ENCODE measurements at places on chromosomes 1 and 21.

GRCh38 chr21:36149788-36150711 is 6.6 kb upstream of the DOP1B start:
- DNase-seq: no peak

DNA sequence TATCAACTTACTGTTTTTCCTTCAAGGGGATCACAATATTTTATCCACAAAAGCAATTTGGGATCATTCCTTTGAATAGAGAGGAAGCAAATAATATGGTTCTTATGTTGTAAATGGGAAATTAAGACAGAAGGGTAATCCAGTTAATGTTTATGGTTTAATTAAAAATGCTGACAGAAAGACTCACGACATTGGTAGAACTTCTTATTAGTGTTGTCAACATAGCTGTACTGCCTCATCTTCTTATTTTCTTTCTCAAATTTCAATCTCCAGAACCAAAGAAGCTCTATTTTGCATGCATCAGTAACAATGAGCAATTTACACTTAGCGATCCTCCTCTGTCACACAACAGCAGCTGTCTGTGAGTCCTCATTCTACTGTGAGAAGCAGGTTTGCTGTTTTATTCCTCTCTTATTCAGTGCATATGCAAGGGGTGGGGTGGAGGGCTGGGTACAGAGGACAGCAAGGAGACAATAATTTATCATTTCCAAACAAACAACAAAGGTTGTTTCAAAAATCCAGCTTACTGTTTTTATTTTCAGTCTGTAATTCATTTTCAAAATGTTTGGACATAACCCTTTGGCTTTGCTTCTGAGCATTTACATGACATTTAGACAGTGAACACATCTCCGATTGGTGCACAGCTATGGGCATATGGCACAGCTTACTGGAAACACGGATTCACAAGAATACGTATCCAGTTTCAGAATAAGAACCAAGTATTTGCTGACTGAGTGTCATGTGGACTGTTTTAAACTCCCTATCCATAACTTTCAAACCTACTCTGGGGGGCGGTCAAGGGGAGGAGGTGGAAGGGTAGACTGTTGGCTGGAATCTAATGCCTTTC is 335.9 kb downstream of the RGS7 start:
- no peak for DNase-seq

- DNase-seq: no peak
Observed at GRCh38 chr1:8950309-8950708, 4.6 kb downstream of the CA6 start.

DNA sequence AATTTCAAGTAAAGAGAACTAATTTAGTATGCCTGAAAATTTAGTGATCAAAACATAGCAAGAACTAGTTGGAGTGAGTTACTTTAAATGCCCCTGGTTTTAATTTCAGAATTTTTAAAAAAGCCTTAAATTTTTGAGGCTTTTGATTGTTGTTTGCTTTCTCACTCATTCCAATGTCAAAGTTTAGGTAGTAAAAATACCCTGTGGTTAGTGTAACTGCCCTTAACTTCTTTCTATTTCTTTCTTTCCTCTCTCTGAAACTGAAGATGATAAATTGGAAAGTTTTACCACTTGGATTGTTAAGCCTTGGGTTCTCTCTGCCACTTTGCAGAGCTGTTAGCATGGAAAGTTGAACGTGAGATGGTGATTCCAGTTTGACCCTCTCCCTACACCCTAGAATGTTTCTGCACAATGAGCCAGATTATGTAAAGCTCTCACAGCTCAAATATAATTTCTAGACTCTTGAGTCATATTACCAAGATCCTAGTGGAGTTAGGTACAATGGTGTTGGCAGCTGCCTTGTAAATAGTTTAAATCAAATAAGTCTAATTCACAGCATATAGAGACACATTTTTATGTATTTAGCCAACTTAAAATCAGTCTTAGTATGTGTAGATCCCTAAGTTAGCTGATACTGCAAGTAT is 192.4 kb upstream of the SGIP1 start:
- no peak for DNase-seq

- no peak for DNase-seq
Observed at GRCh38 chr1:175380521-175381300, 188.1 kb upstream of the KIAA0040 start.

GRCh38 chr21:15224346-15225086 is 159.7 kb upstream of the NRIP1 start:
- no peak for DNase-seq

DNA sequence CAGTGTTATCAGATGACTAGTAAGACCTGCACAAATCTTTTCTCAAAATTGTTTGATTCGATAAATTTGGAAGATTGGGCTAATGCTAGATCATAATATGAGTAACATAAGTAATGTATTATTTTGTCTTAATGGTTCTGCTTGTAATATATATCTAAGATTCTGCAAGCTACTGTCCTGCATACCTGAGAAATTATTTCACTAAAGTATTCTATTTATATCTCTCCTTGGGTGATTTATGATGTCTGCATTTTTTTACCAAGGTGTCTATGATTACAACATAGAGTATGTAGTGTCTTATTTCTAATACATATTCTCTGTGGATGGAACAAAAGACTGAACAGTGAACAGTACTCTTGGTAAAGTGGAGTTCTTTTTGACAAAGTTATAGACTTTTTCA is 166.6 kb downstream of the CLEC20A start:
- no peak for DNase-seq

- DNase-seq: no peak
Observed at GRCh38 chr1:184568148-184568547, 181.3 kb downstream of the C1orf21 start.

GRCh38 chr1:6842301-6842700 is 57.0 kb downstream of the CAMTA1 start:
- no peak for DNase-seq

DNA sequence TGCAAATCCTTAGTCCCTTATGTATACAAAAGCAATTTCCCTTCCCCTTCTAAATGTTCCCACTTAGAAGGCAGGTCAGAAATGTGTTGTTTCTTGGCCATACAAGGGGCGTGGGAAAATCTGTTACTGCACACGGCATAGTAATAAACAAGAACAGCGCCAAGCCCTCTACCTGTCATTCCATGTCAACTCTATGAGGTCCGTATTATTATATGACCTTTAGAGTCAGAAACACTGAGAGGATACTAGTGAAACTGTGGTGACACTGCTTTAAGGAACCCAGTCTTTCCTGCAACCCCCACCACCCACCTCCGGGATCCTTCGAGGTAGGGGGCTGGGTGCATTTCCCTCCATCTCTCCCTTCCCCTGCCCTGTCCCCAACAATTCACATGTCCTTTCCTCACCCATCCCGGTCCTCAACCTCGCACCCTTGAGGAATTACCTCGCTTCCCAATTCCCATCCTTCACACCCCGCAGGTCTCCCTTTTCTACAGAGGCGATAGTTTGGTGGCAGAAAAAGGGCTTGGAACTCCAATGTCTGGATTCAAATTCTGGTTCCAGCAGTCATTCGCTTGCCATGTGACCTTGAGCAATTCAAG is 647 bp downstream of the SDHB start:
- DNase-seq: no peak

DNA sequence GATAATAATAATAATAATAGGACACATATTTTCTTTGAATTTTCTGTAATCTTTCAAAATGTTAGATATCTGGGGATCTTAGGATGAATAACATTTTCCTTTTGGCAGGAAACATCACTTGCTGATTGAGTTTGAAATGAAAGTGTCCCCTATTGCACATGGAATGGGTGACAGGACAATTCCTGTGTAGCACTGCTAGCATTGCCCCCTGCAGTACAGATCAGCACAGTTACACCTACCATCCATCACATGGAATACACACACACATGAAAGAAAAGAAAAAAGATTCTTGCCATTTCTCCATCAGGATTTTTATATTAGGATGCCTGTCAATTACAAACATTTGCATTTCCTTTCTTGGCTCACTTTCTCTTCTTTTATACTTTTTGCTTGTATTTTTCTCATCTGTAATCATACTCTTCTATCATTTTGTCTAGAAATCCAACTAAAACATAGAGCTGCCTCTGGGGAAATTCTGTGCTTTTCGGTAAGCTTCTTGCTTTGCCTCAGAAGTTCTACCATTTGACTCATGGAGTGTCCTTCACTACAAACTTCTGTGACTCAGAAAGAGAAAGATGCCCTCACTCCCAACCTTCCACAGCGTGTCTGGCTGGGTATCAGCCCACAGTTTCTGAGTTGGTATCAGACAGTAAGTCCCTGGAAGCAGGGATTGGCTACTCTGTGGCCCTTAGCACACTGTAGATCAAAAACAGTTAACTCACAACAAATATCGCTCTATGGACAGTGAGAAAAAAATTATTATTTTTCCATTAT is 641.2 kb downstream of the PTPRC start:
- DNase-seq: no peak

DNA sequence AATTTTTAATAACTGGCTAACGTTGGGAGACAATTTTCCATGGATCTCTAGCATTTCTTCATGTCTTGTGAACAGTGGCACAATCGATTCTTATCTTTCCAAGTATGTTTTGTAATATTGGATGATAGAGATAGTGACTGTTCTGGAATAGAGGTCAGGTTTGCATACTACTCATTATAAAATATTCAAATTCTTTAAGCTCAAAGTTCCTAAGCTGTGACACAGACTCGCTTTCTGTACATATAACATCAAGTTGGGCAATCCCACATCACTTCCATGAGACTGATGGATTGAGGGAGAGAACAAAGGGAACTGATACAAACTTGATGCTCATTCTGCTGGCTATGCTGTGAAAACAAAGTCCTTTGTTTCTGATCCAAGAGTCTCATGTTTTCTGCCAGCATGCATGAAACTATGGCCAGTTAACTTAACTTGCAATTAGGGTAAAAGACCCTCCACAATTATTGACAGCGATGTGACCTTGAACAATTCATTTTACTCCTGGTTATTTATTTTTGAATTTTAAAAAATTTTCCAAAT is 392.4 kb downstream of the TTLL7 start:
- no peak for DNase-seq

DNA sequence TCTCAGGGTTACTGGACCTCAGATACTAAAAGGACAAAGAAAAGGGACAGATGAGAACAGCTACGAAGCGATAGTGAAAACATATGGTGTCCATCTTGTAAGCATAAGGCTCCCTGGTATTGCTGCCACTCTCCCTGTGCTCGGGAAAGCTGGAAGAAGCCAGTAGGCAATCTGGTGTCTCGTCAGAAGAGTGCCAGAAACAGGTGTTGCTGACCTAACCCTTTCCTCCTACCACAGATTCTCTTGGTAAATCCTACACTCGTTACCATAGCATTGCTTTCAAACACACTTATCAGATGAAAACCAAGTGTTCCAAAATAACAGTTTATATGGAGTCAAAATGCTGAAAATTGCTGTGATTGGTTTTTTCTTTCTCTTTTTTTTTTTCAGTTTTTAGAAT is 146.3 kb downstream of the NRIP1 start:
- DNase-seq: no peak

GRCh38 chr1:85463731-85464496 is 1.0 kb downstream of the DDAH1 start:
- no peak for DNase-seq

- peak; percentile 38 for DNase-seq
Observed at GRCh38 chr1:20486457-20487235, 636 bp upstream of the CAMK2N1 start.

All from omental fat pad (tissue), 4 donors.